ENCODE measurements at places on chromosomes 1 and 21. TPM values are rescaled to one million over a fixed set of nuclear protein-coding genes. Genes with fewer than 3 reads are reported as not detected.
A peak's percentile ranks its signal among the peaks of the same experiment; 100 is the strongest.

SPRR5 gene
- total RNA-seq = not detected

NR1I3 gene
- not detected for total RNA-seq

VAV3 gene
- not detected for total RNA-seq

CFHR2 gene
- total RNA-seq = not detected

- no peak for DNase-seq
Measured at GRCh38 chr21:40257342-40257741, 390.1 kb downstream of the PCP4 start.

DNA sequence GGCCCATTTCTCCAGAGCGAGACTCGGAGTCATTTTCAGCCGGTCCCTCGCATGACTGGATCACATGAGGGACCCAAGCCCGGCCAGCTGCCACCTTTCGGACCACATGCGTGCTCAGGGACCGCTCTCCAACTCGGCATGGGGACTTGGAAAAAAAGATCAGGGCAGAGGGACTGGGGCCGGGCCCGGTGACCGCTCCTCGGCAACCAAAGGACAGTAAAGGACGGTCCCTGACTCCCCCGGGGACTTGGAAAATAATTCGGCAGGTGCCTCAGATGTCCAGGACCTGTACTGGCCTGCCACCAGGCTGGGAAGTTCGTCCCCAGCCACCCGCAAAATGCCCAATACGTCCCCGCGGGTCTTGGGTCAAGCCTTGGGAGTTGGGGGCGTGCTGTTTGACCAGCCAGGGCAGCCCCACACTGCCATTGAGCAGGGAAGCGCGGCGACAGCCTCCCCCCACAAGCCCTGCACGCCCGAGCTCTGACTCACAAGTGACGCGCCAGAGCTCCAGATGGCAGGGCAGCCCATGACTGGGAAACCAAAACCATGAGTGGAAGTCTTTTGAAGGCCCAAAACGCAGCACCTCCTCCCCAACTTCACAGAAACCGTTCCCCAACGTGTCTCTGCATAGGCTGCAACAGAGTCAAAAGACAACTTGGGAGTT lies 134.5 kb downstream of the LIPI start:
- DNase-seq = no peak

GRCh38 chr1:204390751-204391466 lies 20.7 kb downstream of the PPP1R15B start:
- no peak for DNase-seq

GRCh38 chr1:169312084-169312954 lies 55.3 kb downstream of the NME7 start:
- peak; percentile 73 for DNase-seq

DNA sequence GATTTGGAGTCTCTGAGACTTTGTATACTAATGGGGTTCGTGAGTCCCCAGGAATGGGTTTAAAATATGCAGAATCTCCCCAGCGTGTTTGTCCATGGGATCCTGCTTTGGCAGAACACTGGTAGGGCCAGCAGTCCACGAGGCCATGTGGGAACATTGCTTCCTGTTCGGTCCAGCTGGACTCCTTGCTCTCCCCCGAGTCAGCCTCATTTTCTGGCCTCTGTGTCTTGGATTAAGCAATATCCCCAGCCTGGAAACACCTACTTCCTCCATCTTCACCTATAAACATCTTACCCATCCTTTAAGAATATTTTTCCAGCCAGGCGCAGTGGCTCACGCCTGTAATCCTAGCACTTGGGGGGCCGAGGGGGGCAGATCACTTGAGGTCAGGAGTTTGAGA lies 142.4 kb downstream of the NAV1 start:
- DNase-seq = no peak

DNA sequence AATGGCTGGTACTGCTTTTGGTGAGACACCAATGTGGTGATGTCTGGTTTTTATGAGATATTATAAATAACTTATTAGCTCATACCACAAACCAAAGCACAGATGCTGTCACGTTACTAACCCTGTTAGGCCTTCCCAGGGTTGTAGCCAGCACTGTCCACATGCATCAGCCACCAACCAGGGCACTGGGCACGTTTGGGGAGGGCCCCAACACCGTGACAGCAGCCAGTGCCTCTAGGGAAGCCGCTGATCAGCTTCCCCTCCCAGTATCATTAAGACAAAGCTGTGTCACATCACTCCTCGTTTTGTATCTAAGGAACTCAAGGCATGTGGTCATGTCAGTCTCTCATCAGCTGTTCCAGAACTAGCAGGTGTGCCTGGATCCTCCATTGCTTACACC lies 13.9 kb downstream of the URB1 start:
- no peak for DNase-seq

DNA sequence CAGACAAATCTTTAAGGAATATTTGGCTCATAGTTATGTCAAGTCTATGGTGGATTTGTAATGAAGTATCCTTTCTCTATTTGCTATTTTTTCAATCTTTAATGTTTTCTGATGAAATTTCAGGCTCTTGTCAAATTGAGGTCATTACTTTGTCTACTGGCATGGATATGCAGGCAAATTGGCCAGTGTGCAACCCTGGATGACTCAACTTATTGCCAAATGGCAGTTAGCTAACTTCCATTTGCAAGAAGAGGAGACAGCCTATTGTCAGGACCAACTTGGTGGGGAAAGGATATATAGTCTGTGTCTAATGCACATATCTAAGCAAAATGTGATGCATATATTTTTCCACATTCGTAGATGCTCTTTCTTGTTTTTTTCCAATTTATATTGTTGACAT lies 530.5 kb downstream of the PTBP2 start:
- DNase-seq = no peak

DNA sequence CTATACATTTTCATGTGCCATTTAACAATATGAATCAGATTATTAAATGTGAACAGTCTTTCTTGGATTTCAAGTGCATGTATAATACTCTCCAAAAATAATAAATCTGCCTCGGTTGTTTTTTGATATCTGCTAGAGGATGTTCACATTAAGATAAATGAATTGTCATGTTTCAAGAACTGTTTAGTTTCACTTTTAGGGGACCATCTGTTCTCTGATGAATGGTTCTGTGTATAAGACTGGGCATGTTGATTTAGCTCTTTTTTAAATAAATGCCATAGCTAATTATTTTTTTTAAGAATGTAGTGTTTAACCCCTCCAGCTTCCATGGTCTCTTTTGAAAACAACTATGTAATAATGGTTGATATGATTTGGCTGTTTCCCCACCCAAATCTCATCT lies 1245.1 kb upstream of the ADGRL4 start:
- no peak for DNase-seq

Measured in K562 (cell line).